ENCODE measurements at places on chromosomes 2 and 18.

GRCh38 chr18:24923138-24923537, 428.8 kb downstream of the ZNF521 start:
- no peak for DNase-seq

GRCh38 chr2:73868204-73868978, 24.4 kb upstream of the ACTG2 start:
- no peak for DNase-seq

GRCh38 chr2:204964414-204964813, 419.1 kb downstream of the PARD3B start:
- DNase-seq: no peak

GRCh38 chr2:74188018-74188601, 9.4 kb upstream of the MOB1A start:
- DNase-seq: no peak

DNA sequence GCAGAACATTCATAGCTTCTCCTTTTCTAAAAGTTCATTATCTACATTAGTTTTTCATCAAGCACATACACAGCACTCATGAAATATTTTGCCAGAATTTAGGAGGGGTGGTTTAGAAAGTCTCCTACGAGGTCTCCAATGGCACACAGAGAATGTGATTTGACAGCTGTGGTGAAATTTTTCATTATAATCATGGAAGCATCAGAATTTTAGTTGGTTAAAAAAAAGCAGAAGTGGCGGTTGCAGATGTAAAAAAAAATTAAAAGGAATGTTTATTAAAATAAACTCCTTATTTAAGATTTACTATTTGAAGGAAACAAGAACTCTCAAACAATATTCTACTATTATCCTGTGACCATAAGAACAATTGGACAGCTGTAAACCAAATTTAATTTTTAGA, 10.8 kb upstream of the RHBDD1 start:
- DNase-seq: no peak

DNA sequence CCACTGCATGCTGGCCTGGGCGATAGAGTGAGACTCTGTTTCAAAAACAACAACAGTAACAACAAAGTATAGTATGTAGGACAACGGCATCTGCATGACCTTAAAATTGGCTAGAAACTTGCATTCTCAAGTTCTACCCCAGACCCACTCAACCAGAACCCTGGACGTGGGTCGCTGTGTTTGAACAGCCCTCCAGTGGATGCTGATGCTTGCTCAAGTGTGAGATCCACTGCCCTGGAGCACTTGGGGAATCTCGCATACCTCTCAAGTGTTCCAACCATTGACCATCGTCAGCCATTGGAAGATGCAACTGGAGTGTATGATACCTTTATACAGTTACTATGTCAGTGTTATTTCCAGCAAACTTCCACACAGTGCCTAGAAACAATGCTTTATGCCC, 435.9 kb downstream of the DCDC2C start:
- no peak for DNase-seq

GRCh38 chr18:40371673-40372072, 1583.4 kb upstream of the PIK3C3 start:
- no peak for DNase-seq

- DNase-seq: no peak
Observed at GRCh38 chr18:3624935-3625741, 175.2 kb downstream of the TGIF1 start.

DNA sequence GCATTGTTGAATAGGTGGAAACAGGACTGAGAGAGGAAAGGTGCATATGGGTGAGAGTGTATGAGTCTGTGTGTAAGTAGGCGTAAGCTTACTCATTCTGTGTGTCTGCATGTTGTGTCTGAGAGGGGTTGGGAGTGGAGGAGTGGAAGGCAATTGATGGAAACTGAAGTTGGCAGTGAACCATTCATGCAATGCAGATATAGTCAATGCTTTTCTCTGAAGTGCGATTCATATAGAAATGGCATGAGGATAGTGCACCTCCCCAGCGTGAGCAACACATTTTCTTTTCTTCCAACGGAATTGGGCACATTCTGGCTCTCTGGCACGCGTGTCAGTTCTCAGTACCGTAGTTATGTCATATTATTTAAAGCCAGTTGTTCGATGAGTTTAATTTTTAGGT, 250.5 kb downstream of the NYAP2 start:
- no peak for DNase-seq

GRCh38 chr2:237665713-237666143, 38.3 kb downstream of the LRRFIP1 start:
- no peak for DNase-seq

- DNase-seq: no peak
Observed at GRCh38 chr2:64502860-64503259, 21.3 kb upstream of the AFTPH start.

DNA sequence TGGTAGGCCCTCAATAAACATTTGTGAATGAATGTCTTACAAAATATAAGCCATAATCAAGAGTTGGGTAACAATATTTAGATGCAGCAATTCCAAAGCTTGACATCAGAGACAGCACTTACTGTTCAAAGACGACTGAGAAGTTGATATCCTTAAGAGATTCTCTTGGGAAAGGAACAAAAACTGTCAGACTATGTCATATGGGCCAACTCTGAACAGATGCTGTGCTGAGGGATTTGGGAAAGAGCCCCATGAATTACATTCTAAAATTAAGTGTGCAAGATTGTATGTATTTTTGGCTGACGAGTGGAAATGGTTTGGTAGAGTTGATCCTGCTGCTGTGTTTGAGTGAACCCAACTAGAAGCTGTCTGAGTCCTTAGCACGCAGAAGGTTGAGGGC, 250.7 kb upstream of the LINC00305 start:
- DNase-seq: no peak

DNA sequence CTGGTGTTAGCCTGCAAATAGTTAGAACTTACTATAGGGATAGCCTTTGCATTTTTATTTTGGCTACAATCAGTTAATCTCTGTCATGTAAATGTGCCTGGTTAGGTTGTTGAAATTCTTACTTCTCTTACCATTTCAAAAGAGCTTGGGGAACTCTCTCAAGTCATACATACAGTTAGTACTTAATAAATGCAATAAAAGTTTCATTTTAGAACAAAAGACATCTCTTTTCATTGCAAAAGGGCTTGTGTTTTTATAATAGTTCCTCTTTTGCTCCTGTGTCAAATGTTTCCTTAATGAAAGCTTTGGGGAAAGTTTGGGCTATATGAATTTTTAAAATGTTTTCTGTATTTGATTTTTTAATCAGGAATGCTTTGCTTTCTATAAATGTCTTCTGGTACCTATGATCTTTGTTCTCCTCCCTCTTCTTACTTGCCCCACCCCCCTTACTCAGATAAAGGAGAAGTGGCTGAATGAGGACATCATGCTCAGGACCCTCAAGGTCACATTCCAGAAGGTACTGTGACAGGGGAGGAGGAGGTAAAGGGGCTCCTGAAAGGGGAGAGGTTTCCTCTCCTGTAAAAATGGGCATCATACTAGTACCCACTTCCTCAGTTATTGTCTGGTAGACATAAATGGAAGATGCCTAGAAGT, 13.6 kb downstream of the PTPN18 start:
- no peak for DNase-seq

GRCh38 chr2:205889114-205889513, 196.9 kb downstream of the INO80D start:
- DNase-seq: no peak

GRCh38 chr2:95231723-95232122, 24.4 kb downstream of the ZNF892 start:
- peak; percentile 86 for DNase-seq

DNA sequence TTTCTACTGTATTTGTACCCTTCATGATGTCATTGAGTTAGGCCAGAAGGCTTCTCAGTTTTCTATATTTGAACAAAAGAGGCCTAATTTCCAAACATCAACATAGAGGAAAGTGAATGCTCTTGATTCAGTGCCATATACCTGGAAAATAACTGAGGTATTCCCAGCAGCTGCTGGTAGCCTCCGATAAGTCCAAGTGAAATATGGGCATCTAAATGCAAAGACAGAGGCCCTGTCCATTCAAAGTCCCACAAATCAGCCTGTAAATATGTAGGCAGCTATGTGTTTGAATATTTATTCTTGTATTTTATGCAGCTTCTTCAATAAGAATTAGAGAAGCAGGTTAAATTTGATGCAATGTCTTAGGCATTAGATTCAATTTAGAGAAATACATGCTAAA, 89.5 kb upstream of the DPP10 start:
- DNase-seq: no peak

DNA sequence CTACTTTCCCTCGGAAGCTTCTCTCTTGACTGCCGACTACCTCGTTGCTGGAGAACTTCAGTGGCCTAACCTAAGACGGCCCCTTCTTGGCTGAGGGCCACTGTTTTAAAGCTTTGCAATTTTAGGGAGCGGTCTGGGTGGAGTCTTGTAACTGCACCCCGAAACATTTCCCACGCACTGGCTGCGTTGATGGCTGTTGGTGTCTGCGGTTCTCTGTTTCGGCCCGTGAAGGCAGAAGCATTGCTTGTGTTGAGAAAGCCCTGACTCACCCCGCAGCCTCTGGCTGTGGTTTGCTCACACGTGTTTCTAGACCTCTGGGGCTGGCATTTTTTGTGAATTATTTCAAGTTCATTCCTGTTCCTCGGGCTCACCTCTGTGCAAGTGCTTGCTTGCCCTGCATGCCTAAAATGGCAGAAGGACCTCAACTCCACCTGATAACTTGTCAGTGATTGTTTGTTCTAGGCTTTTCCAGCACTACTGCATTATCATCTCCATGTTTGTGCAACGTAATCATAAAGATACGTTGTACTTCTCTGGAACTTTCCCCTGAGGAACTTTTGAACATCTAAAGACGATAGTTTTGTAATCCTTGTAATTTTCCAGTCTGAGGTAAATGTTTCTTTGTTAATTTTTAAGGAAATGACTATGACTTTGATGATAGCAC, 94.2 kb upstream of the DLX2 start:
- no peak for DNase-seq

DNA sequence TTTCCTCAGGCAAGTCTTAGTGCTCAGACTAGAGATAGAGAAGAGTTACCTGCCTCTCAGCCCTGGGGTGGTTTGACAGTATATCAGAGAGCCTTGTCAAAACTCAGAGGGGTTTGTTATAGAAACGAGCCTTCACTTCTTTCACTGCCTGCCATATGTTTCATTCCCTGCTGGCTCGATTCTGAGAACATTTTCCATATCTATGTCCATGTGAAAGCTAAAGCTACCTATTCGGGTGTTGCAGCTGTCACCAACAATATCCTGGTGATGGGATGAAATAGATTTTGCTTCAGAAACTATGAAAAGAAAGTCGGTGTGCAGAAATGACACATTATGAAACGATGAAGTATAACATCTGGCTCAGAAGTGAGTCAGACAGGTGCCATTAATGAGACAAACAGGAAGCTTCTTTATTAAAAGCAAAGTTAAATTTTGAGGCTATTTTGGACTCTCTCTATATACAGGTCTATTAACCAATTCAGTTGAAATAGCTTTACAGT, 56.1 kb upstream of the TANK start:
- no peak for DNase-seq

- DNase-seq: peak; percentile 89
Observed at GRCh38 chr18:48781163-48781987, 169.4 kb downstream of the SMAD7 start.

GRCh38 chr18:43650426-43650825, 373.1 kb upstream of the SYT4 start:
- no peak for DNase-seq

GRCh38 chr2:85064927-85065577, 68.1 kb upstream of the TCF7L1 start:
- DNase-seq: no peak

DNA sequence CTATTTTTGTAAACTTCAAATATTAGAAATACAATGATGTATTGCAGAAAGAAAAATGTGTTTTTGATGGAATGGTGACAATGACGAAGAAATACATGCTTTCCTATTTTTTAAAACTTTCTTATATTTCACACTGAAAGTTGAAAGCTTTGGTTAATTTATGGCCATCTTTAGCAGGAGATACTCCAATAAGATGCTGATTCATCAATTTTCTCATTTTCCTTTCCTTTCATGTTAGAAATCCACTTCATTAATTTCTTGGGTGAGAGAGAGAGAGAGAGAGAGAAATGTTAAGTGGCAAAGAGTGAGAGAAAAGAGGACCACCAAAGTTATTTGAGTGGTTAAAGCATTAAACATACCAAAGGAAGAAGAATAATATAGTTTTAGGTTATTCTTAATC, 28.6 kb upstream of the MAP2 start:
- DNase-seq: no peak

- no peak for DNase-seq
Observed at GRCh38 chr2:133303150-133303549, 265.1 kb downstream of the NCKAP5 start.

DNA sequence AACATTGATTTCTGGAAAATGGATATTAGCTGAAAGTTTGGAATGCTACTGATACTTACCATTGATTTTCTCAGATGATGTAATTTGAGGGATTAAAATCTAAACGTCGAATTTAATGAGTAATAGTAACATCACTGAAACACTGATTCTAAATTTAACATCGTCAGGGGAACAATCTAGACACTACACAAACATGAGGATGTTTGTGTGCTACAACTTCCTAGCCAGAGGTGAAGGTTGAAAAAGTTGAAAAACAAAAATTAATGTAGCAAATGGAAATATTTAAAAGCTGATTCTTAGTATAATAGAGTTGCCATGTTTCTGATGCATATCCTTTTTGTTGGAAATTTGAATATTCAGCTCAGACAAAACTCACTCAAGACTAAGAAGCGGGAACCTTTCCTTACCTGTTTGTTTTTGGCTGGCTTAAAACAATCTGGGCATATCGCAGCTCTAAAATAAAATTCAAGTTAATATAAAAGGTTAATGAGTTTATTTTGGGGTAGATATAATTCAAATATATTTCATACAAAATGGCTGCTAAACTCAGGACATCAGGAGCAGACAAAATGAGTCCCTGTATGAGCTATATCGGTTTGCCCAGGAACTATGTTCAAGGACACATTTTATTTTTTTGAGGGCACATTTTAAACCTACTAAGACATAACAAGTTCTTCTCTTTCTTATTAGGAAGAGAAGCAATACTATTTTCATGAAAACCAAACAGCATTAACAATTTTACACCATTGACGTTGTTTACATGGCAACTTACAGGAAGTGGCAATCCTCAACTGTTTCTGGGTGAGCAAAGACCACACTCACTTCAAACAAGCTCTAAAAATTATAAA, 52.6 kb upstream of the PEX13 start:
- DNase-seq: no peak

DNA sequence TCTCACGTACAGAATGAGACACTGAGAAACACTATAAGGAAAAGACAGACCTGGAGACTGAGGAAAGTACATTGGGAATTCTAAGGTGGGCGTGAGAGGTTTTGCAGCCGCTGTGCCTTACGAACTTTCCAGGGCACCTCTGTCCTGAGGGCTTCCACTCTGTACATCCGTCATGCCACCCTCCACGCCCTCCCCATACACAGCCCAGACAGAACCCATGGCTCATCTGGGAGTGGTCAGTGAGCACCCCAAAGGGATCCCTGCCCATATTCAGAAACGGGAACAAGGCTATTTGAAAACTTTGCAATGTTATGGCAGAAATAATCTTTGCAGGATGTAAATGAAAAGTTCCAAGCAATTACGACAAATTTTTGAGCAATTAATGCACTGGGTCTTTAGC, 95.4 kb upstream of the ZNF532 start:
- DNase-seq: no peak

GRCh38 chr2:10285556-10286198, 17.0 kb upstream of the HPCAL1 start:
- peak; percentile 86 for DNase-seq

- no peak for DNase-seq
Observed at GRCh38 chr2:31236433-31237205, 2.7 kb downstream of the EHD3 start.

All from head of caudate nucleus (tissue), 42 donors.